ENCODE measurements at places on chromosomes 1 and 21.
A peak's percentile ranks its signal among the peaks of the same experiment; 100 is the strongest.

DNA sequence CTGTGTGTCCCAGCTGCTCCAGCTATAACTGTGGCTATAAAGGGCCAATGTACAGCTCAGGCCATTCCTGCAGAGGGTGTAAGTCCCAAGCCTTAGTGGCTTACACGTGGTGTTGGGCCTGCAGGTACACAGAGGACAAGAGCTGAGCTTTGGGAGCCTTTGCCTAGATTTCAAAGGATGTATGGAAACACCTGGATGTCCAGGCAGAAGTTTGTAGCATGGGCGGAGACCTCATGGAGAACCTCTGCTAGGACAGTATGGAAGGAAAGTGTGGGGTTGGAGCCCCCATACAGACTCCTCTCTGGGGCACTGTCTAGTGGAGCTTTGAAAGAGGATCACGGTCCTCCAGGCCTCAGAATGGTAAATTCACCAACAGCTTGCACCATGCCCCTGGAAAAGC, 113.9 kb downstream of the RGS21 start:
- DNase-seq, result no peak

DNA sequence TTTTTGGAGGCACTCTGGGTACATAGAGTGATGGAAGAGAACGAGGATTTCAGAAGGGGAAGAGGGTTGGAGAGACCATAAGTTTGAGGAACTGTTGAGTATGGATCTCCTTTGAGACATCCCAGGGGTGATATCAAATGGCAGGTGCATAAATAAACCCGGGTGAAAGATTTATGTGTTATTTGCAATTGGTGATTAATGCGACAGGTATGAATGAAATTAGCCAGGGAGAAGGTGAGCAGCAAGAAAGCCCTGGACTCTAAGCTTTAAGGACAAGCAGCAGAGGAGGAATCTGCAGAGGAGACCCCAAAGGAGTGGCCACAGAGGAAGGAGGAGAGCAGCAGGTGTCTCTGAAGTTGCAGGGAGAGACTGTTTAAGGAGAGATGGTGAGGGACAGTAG, 8.8 kb upstream of the REN start:
- DNase-seq, result no peak

DNA sequence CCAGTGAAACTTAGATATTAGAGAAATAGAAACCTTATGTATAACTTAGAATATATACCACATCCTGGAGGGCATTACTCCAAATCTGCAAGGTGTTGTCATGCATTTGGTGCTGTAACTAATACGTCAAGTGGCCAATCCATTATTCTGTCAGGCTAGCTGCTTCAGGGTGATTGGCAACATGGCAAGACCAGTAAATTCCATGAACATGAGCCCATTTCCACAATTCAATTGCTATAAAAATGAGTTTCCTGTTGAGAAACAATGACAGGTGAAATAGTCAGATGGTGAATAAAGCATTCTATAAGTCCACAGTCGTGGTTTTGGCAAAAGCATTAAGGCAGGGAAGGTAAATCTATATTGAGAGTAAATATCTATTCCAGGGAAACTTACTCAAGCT, 566.0 kb downstream of the ADGRL2 start:
- no peak for DNase-seq

- no peak for DNase-seq
These were observed 63.1 kb downstream of the MATN1 start for GRCh38 chr1:30660241-30660640.

GRCh38 chr1:3564921-3565831, 46.1 kb downstream of the MEGF6 start:
- peak; percentile 19 for DNase-seq

- DNase-seq, result no peak
These were observed 16.1 kb upstream of the KCNA3 start for GRCh38 chr1:110690709-110691365.

GRCh38 chr1:103190766-103191165, 82.4 kb upstream of the COL11A1 start:
- no peak for DNase-seq

- DNase-seq, result no peak
These were observed 113.9 kb downstream of the ZBTB18 start for GRCh38 chr1:244165021-244165420.

DNA sequence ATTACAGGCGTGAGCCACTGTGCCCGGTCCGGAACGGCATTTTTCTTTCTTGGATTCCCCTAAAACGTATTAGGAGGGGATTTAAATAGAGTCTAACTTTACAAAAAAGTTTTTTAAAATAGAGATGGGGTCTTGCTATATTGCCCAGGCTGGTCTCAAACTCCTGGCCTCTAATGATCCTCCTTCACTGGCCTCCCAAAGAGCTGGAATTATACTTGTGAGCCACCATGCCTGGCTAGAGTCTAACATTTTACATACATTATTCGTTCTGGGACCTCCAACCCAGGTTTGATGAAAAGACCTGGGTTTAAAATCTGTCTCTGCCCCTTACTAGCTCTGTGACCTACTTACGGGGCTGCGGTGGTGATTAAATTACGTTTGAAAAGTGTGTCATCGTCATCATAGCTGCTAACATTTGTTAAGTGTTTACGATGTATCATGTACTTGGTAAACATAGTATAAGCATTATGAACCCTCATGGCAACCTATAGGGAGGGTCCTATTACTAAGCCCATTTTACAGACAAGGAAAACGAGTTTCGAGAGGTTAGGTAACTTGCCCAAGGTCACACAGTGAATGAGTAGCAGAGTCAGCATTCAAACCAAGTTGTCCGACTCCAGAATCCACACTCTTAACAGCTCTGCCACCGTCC, 24.5 kb downstream of the PLEKHM2 start:
- no peak for DNase-seq

DNA sequence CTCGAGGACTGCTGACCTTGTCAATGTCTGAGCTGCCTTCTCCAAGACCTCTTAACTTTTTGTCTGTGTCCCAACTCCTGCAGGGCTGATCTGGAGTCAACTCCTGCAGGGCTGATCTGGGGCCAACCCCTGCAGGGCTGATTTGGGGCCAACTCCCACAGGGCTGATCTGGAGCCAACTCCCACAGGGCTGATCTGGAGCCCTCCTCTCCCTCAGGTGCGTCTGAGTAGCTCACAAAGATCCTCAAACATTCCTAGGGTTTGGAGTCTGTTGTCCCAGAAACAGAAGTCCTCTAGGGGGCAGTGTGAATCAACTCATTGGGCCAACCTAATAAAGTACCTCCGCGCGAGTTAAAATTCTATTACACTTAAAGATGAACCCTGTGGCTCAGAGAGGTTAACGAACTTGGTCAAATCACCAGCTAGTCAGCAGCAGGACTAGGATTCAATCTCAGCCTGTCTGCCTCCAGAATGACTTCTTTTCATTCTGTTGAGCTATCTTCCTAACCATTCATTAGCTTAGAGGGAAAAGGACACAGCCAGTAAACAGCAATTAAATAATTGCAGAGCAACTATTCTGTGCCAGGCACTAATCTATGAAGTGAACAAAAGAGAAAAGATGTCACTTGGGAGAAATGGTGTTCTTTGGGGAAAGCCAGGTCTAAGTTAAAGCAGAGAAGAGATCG, 17.2 kb upstream of the RLF start:
- peak; percentile 63 for DNase-seq

GRCh38 chr1:57976216-57976615, 552.4 kb upstream of the DAB1 start:
- no peak for DNase-seq

GRCh38 chr1:70150444-70150843, 54.9 kb downstream of the LRRC40 start:
- DNase-seq, result no peak

DNA sequence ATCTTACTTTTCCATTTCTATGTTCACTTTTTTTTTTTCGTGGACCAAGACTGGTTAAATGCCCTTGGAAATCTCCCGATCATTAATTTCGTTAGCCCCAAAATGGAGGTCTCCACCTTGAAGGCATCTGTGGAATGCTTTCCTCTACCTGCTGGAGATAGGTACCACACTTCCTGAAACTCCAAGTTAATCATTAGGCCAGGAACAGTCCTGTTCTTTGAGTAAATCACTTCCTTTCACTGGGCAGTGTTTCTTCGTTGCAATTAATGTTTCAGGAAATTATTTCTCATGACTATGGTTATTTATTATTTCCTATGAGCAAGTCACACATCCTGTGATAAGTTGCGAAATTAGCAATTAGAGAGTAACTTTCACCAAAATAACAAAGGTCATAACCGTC, 225.2 kb upstream of the LYPLAL1 start:
- DNase-seq, result no peak

DNA sequence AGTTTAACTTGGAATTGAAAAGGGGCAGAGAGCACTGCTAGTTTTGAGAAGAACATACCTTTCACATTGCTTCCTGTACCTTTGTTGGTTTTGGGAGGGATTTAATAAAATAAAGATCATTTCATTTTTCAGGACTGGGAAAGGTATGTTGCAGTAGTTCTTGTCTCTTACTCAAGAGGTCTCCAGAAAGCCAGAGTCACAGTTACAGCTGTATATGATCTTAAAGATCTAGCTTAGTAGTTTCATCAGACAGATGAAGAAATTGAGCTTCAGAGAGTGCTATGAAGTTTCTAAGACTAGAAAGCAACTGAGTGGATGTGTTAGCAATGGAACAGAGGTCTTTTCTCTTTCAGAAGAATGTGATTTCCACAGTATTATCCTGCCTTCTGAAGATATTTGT, 1.0 kb downstream of the OR10K2 start:
- no peak for DNase-seq

DNA sequence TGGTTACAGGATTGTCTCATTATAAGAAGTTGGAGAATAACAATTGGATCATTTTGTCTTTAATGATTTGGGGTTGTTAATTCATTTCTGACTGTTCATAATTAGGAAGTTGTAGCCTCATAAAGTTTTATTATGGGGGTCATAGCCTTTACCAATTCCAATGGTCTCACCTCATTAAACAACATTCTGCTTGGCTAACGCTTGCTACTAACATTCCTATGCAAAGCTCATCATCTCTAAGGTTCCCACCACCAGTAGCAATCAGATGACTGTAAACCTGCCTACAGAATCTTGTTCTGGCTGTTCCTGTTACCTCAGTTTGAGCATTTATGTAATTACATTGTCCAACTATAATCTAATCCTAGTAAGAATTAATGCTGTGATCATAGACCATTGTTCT, 60.2 kb downstream of the ODF2L start:
- no peak for DNase-seq

- DNase-seq, result no peak
These were observed 305.4 kb upstream of the PTBP2 start for GRCh38 chr1:96416111-96416595.

- no peak for DNase-seq
These were observed 417.3 kb upstream of the PROX1 start for GRCh38 chr1:213570487-213570886.

DNA sequence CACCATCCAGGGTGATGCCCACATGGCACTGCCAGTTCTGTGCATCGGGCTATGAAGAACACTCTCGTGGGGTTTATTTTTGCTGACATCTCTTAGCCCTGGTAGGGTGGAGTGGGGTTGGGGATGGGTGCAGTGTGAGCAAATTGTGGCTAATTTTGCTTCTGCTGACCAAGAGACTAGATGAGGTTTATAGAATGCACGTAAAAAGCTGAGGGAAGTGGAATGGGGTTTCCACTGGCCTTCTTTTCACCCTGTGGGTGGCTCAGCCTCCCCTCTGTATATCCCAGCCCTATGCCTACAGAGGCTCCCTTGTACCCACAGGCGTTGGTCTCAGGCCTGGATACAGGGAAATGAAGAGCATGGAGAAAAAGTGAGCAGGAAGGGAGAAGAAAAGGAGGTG, 44.1 kb upstream of the RAB4A start:
- no peak for DNase-seq

DNA sequence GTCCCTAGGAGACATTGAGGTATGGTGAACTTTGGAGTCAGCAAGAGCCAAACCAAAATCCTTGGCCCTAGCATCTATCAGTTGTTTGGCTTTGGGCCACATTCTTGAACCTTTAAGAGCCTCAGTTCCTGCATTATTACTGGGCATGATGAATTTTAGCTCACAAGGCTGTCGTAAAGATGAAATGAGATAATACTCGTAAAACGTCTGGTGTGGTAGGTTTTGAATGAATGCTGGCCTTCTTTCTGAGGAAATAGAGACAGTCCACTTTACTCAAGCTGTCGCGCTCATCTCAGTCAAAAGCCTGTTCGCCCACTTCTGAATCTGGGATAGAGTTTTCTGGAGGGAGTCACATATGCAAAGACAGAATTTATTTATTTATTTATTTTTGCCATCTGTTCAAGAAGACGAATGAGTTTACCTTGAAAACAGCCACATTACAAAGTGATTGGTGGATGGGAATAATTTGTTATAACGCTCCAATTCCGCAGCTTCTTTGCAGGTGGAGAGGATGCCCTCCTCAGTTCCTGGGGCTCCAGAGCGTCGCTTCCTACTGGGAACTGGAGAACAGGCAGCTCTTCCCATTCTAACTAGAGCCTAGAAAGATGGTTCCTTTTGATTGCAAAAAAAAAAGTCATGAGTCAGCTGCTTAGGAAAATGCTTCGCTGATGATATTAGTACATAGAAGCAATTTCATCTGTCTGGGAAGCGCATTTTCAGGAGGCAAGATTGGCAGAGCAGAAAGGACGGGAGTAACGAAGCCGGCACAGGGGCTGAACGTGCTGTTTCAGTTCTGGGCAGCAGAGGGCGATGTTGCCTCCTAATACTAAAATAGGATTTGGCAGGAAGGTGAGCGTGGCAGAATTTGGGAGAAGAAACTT, 49.9 kb upstream of the CYP2J2 start:
- DNase-seq, result peak; percentile 38

- DNase-seq, result no peak
These were observed 329.1 kb upstream of the VAMP3 start for GRCh38 chr1:7442036-7442435.

DNA sequence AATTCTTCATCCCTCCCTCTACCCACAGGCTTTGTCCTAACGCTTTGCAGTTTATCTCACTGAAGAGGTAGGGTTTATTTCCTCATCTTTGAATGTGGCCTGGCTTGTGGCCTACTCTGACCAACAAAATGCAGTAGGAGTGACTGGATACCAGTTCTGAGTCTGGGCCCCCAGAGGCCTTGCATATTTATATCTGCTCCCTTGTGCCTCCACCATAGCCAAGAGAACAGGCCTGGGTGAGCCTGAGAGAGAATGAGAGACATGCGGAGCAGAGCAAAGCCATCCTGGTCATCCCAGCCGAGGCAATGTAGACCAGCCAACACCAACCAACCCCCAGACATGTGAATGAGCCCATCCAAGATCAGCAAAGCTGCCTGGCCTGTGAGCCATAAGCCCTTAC, 30.3 kb downstream of the SMIM12 start:
- no peak for DNase-seq

DNA sequence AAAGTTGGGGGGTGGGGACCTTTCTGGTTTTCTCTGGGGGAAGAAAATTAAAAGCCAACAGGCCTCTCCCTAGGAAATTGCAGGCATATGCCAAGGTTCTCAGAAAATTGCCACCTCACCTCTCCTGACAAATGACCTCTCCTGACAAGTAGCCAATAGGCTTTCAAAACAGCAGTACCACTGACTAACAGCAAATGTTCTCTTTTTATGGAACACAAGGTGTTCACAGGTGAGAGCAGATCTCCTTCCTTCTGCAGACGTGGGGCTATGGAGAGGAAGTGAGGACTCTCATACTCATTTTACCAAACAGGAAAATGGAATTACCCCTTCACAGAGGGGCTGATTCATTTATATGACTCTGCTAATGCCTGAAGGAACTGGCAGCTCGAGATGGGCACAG, 32.7 kb upstream of the SUCO start:
- no peak for DNase-seq

Measured in effector memory CD8-positive, alpha-beta T cell (primary cell).